HuH-7 (cell line): ENCODE measurements at places on chromosomes 16 and 17.

GRCh38 chr17:74212913-74213791 lies at the start of gene TTYH2:
TTYH2 (plus strand) TSS chr17:74213571; CDS start chr17:74213588, 17 bp downstream.
- peak; percentile 92 for DNase-seq

DNA sequence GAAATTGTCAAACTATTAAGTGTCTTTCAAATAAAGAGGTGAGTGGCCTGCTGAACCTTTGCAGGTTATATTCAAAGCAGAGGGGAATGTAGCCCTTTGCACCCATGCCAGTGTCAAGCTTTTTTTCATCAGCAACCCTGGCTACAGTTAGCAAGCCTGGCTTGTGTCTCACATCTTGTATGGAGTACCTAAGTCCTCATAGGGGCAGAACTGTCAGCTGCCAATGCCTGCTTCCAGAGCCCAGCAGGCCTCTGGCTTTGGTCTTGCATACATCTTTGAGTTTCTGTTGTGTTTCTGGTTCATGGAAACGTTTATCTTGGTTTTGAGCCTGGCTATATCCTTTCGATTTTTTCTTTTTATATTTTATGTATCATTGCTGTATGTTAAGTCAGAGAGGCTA lies 26.8 kb downstream of the REXO5 start:
- no peak for DNase-seq

- DNase-seq = no peak
These were observed 21.2 kb upstream of the RCVRN start for GRCh38 chr17:9926150-9926804.

- DNase-seq = peak; percentile 56
These were observed 514 bp downstream of the THRA start for GRCh38 chr17:40063187-40063771.

GRCh38 chr16:27109666-27110523 lies 43.2 kb downstream of the C16orf82 start:
- peak; percentile 76 for DNase-seq

- no peak for DNase-seq
These were observed 60.5 kb downstream of the TMEM100 start for GRCh38 chr17:55661963-55662834.

- DNase-seq = no peak
These were observed 185.0 kb downstream of the TANC2 start for GRCh38 chr17:63150994-63151464.

DNA sequence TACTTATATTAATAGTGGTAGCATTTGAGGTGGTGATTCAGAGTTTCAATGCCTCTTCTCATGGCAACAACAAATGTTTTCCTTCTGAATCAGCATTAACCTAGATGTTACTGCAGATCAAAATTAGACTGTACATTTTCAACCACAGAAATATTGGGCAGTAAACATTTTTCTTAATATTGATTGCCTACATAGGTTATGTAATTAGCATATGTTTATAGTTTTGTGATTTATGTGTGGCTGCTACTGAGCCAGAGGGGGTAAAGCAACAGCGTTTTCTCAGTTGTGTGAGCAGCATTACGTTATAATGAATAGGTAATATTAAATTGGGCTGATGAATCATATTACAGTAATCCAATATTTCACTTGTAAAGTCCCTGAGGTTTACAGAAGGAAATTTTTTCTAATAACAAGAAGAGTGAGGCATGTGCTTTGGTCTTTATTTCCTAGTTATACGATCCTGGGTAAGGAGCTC lies 18.8 kb upstream of the BMERB1 start:
- DNase-seq = no peak

DNA sequence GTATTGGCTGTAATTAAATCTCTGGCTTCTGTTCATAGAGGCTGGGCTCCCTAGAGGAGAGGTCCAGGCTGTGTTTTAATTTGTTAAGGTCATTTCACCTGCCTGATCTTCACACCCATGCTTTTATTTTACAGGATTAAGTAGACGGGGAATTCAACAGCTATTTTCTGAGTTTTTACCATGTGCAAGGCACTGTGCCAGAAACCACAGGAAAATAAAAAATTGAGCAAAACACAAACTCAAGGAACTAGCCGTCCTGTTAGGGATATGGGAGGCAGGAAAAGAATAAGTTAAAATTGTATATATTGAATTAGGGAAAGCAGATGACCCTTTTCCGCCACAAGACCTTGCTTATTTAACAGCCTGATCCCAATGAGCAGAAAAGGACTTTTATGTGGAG lies 29.1 kb downstream of the HS3ST3A1 start:
- no peak for DNase-seq

DNA sequence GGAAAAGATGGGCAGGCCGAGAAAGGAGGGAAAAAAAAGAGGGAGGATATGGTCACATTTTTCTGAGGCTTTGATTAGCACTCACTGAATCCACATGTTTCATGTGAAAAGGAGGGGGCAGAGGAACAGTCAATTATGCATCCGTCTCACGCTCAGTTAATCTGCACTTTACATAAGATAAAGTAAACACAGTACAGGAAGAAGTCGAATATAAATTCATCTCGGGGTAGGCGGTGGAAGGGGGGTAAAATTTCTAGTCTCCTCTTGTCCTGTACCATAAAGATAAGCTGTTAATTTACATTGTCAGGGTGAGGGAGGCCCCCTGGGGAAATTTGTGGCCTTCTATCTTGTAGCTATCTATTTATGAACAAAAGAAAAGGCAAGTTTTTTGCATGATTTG lies 73.1 kb upstream of the CES5A start:
- no peak for DNase-seq

DNA sequence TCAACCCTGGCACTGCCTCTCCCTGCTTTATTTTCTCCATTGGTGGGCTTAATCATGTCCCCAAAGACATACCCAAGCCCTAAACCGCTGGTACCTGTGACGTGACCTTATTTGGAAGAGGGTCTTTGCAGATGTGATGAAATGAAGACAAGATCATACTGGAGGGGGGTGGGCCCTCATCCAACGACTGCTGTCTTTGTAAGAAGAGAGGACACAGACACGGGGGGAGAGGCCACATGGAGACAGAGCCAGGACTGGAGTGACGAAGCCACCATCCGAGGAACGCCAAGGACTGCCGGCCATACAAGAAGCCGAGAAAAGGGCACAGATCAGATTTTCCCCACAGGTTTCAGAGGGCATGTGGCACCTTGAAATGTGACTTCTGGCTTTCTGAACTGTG lies 62.5 kb downstream of the C16orf95 start:
- DNase-seq = no peak

DNA sequence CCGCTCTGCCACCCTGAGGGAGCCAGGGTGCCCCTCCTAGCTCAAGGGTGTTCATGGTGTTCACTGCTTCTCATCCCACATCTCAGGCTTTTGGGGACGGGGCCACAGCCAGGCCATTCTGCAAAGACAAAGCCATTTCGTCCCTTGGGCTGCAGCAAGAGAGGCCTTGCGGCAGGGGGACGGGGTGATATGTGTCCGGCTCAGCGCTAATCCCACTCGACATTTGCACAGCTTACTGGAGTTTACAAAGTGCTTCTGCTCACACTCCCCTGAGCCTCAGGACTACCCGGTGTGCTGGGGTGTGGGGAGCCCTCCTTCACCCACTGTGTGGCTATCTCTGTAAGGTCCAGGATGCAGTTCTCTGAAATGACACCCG lies 84.3 kb downstream of the RTN4RL1 start:
- no peak for DNase-seq

GRCh38 chr17:66437476-66438026 lies 135.1 kb downstream of the PRKCA start:
- no peak for DNase-seq
